Activated CD8-positive, alpha-beta memory T cell treated with anti-CD3 and anti-CD28 coated beads for 4 hours (primary cell): ENCODE measurements at places on chromosomes 16 and 17.

GRCh38 chr17:51526507-51526906 is 266.2 kb downstream of the UTP18 start:
- DNase-seq: no peak

- no peak for DNase-seq
These were observed 152.5 kb downstream of the LGALS9B start for GRCh38 chr17:20314834-20315233.

DNA sequence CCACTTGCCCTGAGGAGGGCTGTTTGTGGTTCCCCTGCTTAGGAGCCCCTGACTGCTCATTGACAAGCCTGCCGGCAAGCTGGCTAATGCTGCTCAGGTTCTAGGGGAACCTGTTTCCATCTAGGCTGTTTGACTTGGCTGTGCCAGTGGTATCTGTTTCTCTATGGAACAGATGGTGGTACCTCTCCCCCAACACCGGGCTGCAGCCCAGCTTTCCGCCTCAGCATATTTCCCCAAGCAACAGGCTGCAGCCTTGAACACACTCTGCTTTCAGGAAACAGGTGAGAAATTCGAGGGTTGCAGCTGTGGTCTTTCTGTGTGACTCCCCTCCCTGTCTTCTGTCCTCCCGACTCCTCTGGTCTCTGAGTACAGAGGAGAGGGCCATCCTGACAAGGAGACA is 132.3 kb downstream of the TMEM132E start:
- DNase-seq: no peak

DNA sequence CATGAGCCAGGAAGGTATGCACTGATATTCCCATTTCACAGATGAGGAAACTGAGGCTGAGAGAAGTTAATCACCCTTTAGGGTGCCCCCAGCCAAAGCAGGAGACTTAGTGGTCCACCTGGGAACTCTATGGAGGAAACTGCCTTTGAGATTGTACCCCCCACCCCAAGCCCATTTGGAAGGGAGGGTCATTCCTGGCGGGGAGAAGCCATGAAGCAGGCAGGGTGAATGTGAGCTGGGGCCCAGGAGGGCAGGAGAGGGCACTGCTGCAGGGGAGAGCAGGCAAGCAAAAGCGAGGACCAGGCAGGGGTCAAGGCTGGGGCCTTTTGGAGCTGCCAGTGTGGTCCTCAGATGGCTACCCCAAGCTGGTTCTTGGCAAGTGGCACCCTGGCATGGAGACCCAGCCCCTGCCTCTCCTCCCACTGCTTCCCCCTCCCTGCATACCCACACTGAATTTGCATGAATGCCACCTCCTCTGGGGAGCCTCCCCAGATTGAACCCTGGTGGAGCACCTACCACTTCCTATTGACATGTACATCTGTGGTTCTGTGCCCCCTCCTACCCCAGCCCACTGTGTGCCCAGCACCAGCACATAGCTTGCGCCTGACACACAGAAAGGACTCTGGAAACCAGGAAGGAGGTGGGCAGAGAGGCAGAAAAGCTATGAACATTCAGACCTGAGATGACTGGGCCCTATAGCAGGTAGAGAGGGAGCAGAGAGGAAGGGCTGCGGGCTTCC is 965 bp upstream of the TMC6 start:
- DNase-seq: no peak

- no peak for DNase-seq
These were observed 21.9 kb downstream of the SEC14L5 start for GRCh38 chr16:4979736-4980660.

DNA sequence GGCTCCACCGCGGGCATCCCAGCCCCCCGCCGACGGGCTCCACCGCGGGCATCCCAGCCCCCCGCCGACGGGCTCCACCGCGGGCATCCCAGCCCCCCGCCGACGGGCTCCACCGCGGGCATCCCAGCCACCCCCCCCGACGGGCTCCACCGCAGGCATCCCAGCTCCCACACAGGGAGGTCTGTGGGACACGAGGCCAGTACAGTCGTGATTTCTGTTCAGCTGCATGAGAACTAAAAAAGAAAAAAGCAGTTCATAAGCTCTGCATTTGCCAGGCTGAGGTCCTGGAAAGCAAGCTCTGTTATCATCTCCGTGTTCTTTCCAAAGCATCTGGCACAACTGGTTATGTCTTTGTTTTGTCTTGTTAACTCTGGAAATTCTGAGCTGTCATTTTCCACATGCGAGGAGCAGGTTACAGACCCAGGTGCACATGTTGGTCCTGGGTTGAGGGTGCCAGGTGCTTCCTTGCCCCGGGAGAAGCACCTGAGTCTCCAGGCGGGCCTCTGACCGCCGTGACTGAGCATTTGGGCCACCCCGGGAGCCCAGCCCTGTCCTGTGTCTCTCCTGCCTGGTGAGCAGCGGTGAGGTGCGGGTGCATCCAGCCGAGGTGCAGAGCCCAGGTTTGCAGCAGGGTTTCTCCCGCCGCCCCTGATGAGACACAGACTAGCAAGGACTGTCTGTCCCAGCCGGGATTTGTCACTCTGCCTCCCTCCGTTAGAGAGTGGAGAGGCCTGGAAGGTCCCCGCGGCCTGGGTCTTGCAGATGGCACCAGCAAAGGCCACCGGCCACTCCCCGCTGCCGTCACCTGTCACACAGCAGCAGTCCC is 9.9 kb upstream of the WFIKKN1 start:
- DNase-seq: no peak

DNA sequence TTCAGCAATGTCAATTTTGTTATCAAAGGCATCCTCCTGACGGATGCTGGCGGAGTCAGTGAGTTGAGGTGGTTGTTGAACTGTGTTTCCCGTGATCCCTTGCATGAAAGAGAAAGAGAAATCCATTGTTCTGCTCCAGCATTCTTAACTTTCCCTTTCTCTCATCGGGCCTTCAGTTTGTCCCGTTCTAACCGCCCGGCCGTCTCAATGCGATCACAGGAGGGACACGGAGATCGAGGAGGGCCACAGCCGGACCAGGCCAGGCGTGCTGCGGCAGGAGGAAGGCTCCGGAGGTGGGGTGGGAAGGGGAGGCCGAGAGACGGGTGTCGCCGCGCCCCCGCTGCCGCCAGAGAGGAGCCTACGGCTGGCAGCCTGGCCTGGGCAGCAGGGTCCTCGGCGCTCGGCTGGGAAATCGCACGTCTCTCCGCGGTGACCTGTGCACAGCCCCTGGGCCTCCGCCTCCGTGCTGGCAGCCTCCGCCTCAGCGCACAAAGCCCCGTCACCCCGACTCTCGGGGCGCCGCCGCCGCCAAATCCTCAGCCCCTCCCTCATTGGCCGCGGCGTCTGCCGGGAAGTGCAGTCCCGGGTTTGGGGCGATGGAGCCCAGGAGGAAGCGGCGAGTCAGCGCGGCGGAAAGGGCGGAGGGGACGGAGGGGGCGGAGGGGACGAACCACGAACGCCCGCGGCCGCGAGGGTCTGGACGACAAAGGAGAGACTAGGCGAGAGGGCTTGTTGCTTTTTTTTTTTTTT is 38.1 kb downstream of the SOST start:
- peak; percentile 44 for DNase-seq

DNA sequence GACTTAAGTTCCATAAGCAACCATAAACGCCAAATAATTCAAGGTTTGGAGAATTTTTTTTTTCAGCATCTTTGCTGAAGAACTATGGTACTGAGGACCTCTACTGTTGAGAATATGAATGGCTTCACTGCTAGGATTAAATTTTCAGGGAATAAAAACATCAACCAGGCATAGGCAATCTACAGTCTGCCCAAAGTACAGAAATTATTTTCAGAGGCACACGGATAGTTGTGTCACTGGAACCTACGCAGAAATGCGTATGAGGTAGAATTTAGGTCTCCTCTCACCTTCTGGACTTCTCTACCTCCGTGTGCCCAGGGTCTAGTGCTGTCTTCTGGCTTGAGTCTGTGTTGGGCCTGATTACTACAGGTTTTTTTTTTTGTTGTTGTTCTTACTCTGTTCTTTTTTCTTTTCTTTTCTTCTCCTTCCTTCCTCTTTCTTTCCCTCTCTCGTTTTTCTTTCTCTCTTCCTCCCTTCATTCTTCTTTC is 39.7 kb downstream of the NACA2 start:
- no peak for DNase-seq

GRCh38 chr17:1736348-1737281 is 6.1 kb upstream of the SERPINF2 start:
- no peak for DNase-seq
